Eye (tissue), 1 donor: ENCODE measurements at places on chromosomes 7 and 10.

- DNase-seq: no peak
Observed at GRCh38 chr10:96494694-96495093, 19.0 kb downstream of the TLL2 start.

- peak; percentile 52 for DNase-seq
Observed at GRCh38 chr7:129777195-129777844, 165.8 kb downstream of the NRF1 start.

- no peak for DNase-seq
Observed at GRCh38 chr7:48130658-48131108, 40.6 kb upstream of the ABCA13 start.

DNA sequence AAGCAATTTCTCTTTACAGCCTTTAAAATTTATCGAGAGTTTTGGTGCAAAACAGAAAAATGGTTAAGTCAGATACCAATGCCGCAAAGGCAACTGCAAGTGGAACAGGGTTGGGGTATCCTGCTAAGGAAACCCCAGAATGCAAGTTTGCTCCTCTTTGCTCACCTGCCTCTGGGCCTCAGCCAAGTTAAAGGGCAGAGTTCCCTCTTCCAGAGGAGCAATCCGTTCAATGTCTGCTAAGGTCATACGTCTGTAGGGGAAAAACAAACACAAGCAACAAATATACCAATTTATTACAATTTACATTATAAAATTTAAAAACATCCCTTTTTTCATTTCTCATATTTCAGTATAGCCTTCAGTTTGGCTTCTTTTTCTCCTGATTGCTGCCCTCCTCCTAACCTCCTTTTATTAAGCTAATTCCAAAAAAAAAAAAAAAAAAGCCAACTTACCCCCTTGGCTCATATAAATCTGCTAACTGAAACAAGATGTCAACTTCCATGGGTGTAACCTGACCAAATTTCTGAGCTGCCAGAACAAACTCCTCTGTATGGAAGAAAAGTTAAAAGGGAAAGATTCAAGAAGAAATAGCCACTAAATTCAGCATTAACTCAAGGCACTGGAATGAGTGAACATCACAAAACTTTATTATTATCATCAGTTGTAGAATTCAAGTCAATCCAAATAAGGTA, 132.6 kb downstream of the SLC25A13 start:
- DNase-seq: peak; percentile 51

- no peak for DNase-seq
Observed at GRCh38 chr10:76461024-76461423, 1029.6 kb downstream of the LRMDA start.

- DNase-seq: no peak
Observed at GRCh38 chr10:70757856-70758255, 27.3 kb downstream of the TBATA start.

DNA sequence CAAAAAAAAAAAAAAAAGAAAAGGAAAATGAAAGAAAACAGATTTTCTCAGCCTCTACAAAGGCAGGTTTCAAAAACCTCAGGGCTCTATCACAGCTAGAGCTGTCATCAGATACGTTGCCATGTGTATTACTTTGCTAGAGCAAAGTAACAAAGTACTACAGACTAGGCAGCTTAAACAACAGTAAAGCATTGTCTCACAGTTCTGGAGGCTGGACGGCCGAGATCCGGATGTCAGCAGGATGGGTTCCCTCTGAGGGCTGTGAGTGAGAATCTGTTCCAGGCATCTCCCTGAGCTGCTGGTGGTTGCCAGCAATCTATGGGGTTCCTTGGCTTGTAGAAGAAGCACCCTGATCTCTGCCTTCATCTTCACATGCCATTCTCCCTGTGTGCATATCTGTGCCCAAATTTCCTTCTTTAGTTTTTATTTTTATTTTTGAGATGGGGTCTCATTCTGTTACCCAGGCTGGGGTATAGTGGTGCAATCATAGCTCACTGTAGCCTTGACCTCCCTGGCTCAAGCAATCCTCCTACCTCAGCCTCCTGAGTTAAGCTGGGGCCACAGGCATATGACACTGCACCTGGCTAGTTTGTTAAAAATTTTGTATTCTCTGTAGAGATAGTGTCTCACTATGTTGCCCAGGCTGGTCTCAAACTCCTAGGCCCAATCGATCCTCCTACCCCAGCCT, 48.9 kb upstream of the KDM7A start:
- no peak for DNase-seq

DNA sequence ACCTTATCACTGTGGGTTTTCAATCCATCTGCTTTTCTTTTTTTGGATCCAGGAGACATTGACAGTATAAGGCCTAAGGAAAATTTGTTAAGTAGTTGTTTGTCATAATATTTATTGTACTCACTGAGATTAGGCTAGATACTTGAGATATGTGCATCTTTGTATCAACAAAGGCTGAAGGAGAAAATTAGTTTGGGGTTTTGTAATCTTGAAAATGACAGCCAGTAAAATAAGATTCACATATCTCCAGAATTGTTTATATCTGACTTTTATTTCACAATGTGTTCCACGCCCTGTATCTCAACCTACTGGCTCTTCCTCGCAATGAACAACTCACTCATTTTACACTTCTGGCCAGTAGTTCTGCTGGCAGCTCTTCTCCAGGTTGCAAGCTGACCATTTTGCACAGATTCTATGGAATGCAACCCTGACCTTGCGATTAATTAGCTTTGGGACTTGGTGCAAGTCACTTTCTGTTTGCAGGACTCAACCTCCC, 132.7 kb downstream of the GATA3 start:
- DNase-seq: no peak

- no peak for DNase-seq
Observed at GRCh38 chr7:69920797-69921196, 322.5 kb downstream of the AUTS2 start.

- no peak for DNase-seq
Observed at GRCh38 chr10:88522715-88523114, 60.4 kb downstream of the RNLS start.

GRCh38 chr10:97520520-97520919, 21.8 kb downstream of the UBTD1 start:
- DNase-seq: no peak

DNA sequence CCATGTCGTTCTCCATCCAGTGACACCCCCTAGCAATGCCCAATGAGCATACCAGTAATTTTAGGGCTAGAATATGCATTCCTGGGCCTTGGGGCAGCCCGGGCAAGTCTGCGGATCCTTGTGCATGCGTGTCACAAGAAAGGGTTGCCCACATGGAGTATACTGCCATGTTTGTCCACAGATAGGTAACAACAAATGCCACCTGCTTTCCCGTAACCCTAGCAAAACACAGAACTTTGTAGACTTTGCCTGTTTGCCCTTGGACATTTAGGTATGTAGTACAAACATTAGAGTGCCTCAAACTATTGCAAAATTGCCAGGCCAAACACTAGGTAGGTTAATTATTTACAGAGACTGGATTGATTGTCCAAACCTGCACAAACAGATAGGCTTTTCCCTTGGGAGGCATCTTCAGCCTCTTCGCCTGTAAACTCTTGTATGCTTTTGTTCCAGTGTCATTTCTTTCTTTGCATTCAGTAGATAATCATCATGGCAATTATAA, 117.0 kb downstream of the ADCY1 start:
- DNase-seq: no peak

DNA sequence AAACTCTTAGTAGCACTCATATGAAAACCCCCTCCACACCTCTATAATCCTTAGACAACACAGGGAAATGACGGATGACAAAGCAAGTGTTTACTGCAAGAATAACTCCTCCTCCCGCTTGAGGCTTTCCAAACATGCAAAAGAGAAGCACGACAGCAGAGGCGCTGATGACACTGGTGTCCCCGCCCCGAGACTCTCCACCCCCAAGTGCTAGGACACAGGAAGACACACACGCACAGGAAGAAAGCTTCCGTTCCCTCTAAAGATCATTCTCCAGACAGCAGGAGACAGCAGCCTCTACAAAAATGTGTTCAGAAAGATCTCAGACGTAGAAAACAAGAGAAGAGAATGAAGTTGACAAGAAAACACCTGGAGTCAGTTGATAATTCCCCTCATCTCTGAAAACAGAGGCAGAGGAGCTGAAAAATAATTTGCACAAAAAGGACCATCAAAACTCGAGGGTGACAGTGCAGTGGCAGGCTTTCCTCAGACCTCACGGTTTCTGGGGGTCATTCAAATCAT, 90.2 kb downstream of the DLG5 start:
- DNase-seq: no peak

GRCh38 chr10:12264204-12264940, 68.4 kb downstream of the CDC123 start:
- peak; percentile 88 for DNase-seq

- no peak for DNase-seq
Observed at GRCh38 chr10:98391578-98391991, 23.4 kb downstream of the PYROXD2 start.

DNA sequence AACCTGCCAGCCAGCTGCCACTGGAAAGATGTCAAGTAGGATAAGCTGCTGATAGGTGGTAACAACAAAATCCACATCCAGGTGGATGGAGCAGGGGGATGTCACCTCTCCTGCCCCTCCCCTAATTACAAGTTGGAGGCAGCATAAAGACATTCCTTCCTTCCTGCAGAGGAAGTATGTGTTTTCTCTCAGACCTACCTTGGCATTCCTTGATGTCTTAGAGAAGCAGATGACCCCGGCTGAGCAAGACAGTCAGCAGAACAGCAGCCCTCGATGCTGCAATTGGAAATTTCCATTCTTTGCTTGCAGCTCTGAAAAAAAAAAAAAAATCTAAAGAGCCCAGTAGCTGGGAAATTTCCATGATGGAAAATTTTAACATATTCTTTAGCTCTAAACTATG, 137.5 kb upstream of the MKLN1 start:
- no peak for DNase-seq

DNA sequence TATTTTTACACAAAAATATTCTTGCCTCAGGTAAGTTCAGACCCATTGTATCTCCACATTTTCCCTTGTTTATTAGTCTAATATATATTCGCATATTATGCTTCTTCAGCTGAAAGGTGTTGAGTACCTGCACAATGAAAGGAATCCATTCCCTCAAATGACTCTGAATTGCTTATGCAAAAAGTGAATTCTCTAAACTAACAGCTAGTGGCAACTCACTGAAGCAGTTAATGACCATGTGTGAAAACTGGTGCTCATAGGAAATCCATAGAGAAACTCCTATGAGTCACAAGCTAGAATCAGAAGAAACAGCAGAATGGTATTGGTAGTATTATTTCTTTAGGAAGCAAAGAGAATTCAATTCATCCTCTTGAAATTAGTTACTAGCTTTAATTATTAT, 33.5 kb upstream of the RNF148 start:
- DNase-seq: peak; percentile 84

GRCh38 chr10:17216217-17216900, 11.7 kb upstream of the VIM start:
- DNase-seq: no peak

DNA sequence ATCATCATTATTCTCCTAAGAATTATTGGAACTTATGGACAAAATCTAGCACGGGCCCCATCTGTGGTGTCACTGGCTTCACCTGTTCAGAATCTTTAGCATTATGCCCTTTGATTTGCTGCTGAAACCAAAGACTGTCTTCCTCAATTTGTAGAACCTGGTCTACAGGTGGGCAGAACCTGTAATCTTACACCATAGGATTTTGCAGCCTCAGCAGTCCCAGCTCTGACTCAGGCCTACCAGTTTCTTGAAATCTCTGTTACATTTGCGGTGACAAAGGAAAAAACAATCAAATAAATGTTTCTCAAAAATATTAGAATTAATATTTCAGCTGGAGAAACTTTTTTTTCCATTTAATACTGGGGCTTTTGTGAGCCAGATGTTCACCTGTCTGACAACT, 86.1 kb downstream of the EPDR1 start:
- DNase-seq: no peak

GRCh38 chr10:58813573-58813972, 300.9 kb downstream of the BICC1 start:
- DNase-seq: no peak

GRCh38 chr10:34063592-34063991, 729.1 kb upstream of the NRP1 start:
- DNase-seq: no peak

DNA sequence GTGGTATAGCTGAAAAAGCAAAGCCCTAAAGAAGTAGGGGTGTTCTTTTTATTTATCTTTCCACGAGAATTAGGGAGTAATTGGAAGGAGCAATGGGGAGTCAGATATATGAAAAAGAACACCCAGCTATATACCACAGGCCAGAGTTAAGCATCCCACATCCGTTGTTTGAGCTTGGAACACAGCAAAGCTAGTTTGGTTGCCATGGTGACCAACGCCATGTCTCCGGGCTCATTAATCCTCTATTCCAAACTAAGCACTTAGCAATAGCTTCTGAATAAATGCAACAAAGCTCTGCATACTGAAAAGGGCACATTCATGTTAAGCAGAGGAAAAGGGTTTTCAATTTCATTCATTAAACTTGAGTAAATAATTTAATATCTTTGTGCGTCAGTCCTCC, 23.5 kb downstream of the ASB4 start:
- peak; percentile 94 for DNase-seq

DNA sequence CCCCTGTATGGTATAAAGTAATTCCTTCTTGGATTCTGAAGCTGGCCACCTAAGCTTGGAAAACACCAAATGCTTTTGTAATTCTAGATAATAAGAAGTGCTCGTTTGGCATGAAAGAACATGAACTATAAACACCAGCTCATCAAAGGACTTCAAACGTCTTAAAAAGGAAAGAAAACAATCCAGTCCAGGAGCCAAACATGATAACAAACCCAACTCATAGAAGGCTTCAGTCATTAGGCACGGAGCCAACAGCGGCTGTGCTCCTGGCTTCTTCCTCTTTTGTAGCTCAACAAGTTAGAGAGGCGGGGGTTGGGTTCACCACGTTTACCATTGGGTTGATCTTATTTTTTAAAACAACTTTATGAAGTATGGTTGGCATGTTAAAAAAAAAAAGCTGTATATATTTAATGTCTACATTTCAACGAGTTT, 56.4 kb upstream of the ECHDC3 start:
- peak; percentile 44 for DNase-seq

GRCh38 chr10:127198307-127198706, 1.9 kb upstream of the INSYN2A start:
- no peak for DNase-seq

DNA sequence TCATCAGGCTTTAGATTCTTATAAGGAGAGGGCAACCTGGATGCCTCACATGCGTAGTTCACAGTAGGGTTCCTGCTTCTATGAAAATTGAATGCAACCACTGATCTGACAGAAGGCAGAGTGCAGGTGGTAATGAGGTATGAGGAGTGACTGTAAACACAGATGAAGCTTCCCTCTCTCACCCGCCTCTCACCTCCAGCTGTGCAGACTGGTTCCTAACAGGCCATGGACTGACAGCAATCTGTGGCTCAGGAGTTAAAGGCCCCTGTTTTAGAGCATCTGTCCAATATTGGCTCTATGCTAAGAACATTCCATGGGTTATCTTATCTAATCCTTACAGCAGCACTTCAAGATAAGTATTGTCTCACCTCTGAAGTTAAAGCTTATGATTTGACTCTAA, 213.5 kb upstream of the NRP1 start:
- DNase-seq: no peak

- no peak for DNase-seq
Observed at GRCh38 chr10:44020322-44021111, 364.4 kb downstream of the CXCL12 start.

- DNase-seq: no peak
Observed at GRCh38 chr10:12847361-12847975, 154.0 kb downstream of the CCDC3 start.

GRCh38 chr7:43296306-43296705, 183.9 kb downstream of the HECW1 start:
- no peak for DNase-seq

GRCh38 chr7:111092406-111093236, 1.7 kb downstream of the LRRN3 start:
- DNase-seq: peak; percentile 50
